ENCODE measurements at places on chromosomes 3 and 15.

DNA sequence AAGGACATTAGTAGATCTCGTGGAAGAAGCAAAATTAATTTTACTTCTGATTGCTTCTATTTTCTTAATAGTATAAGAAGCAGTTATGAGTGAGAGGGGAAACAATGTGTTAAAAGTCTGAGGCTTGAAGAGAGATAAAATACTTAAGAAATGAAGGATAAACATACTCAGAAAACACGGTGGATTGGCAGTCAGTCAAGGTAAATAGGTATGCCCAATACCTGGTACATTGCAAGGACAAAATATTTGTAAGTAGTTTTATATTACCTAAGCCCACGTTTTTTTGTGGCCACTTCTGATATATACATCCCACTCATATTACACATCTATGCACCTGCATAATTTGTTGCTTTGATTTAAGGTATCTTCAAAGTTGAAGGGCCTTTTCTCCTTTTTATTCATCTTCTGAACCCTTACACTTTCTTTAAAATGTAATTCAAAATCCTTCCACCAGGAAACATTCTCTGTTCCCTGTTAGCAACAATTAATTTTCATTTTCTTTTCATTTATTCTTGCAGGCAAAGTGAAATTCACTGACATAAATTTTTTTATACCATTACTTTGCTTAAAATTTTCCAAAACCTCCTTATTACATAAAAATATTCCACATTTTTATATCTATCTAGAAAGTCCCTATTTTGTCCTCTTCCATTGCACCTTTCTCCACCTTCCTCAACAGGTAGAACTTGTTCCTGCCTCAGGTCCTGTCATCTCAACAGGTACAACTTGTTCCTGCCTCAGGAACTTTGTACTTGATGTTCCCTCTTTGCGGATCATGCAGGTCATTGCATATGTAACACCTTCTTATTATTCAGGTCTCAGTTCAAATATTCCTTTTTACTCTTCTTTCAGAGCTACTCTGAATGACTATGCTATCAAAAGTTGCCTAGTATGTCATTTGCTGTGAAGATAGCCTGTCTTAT is 755.7 kb upstream of the ALCAM start:
- no peak for DNase-seq

DNA sequence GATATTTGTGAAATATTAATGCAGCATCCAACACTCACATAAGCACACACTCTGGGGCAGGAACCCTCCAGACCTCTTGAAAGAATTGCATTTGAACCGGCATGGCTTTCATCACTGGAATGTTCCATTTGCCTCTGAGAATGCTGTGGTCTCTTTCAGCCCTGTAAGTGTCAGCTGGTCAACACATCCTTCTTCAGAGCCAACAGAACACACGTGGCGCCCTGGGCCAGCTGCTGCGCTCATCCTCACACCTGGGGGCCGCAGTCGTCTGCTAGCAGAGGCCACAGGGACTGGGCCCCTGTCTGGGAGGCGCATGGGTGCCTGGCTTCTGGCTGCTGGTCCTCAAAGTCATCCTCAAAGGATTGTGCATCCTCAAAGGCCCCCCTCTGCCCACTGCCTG is 71.4 kb upstream of the HERC1 start:
- DNase-seq, result no peak

GRCh38 chr3:102979682-102980354 is 545.0 kb downstream of the ZPLD1 start:
- peak; percentile 42 for DNase-seq

GRCh38 chr3:124431331-124431994 is 298.8 kb upstream of the UMPS start:
- DNase-seq, result peak; percentile 17

DNA sequence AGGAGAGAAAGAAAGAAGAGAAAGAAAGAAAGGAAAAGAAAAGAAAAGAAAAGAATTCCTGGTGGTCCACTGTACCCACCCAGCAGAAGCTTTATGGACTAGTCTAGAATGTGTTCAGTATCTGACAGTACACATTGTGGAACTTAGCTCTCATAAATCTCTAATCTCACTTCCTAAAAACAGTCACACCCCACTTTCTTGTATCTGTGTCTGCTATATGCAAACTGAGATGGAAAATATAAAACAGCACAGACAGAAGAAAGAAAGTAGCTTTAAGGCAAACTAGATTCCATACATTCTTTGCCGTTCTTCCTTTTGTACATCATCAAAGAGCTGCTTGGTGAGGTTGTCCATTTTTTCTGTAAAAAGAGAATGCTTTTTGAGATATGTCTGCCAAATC is 41.1 kb upstream of the GNB5 start:
- no peak for DNase-seq

Data from right renal cortex interstitium (tissue), 3 donors.